Naive thymus-derived CD8-positive, alpha-beta T cell (primary cell): ENCODE measurements at places on chromosomes 6 and 20. TPM values are rescaled to one million over a fixed set of nuclear protein-coding genes. Genes with fewer than 3 reads are reported as not detected.

GRCh38 chr20:16428112-16428511 lies 145.1 kb downstream of the KIF16B start:
- no peak for DNase-seq

GRCh38 chr6:169979873-169980432 lies 228.5 kb downstream of the ERMARD start:
- DNase-seq, result no peak

- peak; percentile 66 for DNase-seq
Observed at GRCh38 chr6:36599791-36600209, 5.6 kb downstream of the SRSF3 start.

- DNase-seq, result no peak
Observed at GRCh38 chr6:50289366-50289765, 239.6 kb upstream of the DEFB112 start.

GRCh38 chr20:6583134-6583738 lies 184.2 kb upstream of the BMP2 start:
- DNase-seq, result no peak

GRCh38 chr6:680251-680650 lies 12.7 kb downstream of the EXOC2 start:
- no peak for DNase-seq

DNA sequence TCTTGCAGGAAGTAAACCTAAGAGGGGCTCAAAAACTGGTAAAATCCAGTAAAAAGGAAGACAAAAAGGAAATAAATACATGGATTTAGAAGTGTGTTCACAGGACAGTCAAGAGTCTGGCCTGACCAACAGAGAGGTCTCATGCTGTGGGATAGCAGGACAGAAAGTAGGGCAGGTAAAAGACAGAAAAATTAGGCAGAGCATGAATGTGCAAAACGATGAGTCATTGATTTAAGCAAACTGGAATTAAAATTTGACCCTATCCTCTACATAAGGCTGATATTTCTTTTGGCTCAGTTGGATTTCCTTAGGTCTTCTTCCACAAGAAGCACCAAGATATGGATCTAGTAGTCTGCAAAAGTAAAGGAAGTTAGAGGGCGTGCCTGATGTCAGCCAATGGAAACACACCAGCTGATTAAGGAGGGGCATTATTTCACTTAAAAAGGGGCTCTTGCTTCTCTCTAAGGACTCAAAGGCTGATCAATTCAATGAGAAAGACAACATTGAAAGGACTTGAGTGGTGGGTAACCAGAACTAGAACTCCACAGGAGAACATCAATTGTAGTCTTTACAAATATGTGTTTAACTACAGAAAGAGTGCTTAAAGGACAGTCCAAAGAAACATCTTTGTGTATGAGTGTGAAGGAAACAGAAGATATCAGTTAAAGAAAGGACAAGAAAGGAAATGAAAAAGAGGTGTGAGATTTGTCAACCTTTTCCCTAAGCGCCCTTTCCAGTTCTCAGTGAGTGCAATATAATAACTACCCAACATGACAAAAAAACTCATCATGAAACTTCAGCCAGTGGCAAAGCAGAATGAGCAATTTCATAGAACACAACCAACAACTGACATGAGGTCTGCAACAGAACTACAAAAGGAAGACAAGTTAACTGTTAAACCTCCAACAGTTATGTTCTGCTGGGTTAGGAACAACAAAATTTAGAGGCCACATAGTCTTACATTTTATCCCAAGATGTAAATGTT lies 19.4 kb upstream of the MYB start:
- no peak for DNase-seq

DNA sequence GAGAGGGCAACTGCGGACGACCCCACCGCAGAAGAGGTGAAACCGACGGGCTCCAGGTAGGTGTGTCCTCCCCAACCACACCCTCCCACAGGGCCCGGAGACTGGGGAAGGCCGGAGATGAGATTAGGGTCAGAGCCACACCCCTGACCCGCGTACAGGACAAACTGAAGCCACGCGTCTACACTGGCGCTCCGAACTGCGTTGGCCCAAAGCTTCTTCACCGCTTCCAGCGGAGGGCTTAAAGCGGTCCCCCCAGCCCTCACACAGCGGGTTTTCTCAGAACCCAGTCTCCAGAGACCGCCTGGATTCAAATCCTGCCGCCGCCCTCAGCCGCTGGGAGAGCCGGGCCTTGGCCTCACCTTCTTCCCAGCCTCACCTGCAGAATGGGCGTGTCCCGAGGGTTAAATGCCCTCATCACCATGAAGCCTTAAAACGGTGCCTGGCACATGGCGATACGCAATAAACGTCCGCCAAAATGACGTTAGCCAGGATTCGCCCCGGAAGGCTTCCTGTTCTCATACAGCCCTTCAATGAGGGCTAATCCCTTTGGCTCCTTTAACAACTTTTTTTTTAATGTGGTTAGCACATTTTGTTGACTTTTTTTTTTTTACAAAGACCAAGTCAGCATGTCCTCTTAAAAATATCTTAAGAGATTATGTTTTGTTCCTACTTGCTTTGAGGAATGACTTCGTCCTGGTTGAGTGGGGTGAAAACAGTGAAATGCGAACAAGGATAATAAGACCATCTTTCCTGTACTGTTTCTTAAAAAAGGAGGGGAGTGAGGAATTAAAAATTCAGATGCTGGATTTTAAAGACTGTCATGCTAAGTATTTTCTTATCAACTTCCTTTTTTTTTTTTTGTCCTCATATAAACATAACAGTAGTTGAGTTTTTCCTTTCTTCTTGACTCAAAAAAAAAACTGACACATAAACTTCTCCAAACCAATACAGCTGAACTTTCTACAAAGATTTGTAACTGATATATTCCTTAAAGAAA lies 15.1 kb upstream of the ZNF217 start:
- peak; percentile 22 for DNase-seq

DNA sequence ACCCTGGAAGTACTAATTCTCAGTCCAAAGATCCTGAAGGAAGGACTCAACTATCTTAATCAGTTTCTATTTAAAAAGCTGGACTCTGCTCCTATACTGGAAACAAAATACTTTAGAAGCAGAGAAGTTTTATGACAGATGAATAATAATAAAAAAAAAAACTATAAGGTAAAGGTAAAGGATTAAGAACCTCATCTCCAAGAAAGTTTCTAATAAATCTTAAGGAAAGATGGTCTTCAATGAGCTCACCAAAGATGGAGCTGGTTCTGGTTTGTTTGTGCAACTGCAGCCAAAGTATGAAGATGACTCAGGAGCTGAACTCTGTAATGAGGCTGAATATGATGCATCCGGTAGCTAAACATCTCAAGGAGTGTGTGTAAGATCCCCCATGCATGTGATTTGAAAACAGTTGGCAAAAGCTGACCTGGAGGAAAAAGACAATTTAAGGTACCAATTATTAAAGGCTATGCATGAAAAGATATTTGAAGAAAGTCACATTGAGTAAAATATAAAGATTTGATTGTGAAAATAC lies 25.2 kb downstream of the MED23 start:
- no peak for DNase-seq

DNA sequence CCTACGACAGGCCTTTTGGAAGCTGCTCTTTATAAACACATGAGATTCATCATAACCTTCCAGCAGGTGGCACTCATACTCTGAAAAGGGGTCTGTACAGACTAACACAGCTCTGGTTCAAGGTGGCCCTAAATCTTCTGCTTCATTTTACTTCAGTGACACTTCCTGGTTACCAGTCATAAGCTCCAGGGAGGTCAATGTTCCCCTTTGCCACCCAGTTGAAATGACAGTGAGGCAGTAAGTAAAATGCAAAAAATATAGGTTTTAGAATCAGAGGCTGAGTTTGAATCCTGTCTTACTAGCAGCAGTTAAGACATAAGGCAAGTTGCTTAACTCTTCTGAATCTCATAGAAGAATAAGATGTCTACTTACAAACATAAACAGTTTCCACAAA lies 132.8 kb downstream of the CDK19 start:
- no peak for DNase-seq

DNA sequence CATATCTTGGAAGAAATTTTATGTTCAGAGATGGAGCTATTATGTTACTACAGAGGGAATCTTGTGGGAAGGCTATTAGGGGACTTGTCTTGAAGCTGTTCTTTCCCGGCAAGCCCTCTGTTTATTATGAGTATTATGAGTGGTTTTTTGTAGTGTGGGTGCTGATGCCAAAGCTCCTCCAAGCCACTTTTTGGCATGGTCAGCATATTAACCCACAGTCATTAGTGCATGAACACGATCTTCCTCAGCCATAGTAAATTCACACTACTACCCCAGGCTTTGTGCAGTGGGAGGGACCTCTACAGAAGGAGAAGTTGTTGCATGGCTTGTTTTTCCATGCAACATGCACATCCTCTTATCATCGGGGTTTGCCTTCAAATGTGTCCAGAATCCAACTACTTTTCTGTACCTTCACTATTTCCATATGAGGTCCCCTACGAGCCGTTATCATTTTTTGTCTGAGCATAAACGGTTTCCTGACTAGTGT lies 6.5 kb upstream of the BMP6 start:
- DNase-seq, result no peak

DNA sequence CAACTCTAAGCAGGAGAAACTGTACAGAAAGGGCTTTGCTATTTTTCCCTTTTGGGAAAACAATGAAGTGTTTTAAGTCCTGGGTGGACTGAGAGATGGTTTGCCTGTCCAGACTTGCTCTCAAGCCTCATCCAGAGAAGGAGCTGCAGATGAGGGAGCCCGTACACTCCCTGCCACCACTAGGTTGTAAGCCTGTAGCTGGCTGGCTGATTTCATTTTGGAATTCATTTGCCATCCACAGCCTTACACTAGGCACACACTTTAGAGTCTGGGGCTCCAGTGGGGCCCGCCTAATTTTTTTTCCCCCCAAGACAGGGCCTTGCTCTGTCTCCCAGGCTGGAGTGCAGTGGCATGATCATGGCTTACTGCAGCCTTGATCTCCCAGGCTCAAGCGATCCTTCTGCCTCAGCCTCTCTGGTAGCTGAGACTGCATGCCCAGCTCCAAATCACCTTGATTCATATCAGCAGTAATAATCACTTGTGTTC lies 28.4 kb downstream of the POFUT1 start:
- no peak for DNase-seq

DNA sequence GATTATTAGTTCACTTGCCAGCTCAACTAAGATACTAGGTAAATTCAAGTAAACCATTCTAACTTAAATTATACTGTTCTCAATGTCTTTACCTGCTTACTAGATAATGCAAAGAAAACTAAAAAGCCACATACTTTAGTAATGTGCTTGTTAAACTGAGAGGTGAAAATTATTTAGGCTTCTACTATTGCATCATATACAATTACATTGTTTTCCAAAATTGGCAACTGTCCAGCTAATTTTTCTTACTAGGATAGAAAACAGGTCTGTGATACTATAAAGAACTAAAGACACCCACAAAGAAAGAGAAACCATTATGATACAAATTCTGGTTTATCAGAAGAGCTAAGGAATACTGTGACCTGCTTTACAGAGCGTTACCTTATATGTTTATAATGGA lies 45.6 kb upstream of the ALDH8A1 start:
- no peak for DNase-seq

- DNase-seq, result no peak
Observed at GRCh38 chr6:138477913-138478539, 21.3 kb downstream of the NHSL1 start.

- DNase-seq, result no peak
Observed at GRCh38 chr6:51004380-51004779, 185.7 kb downstream of the TFAP2B start.

DNA sequence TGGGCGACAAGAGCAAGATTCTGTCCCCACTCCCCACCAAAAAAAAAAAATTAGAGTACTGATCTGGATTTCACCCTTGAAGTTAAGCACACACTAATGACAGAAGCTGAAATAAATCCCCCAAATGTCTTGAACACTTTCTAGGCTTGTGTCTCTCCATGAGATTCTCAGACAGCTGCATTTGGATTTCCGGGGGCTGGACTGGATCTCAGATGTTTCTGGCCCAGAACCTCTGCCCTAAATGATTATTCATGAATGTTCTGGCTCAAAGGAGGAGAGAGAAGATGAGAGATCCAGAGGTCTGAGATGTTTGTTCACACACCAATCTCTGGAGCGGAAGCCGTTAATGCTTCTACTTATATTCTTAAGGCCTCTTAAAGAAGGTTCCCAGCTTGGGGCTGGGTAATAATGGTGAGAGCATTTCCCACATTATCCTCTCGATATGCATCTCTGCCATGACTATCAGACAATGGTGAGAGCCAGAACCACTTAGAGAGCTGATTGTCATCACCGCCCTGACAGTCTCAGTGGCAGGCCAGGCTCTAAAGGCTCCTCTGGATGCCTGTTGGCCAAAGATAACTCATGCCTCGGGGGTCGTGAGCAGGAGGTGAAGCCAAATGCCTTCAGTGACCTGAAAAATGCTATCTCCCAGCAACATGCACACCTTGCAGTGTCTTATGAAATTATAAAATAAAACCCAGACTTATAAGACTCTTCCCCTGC lies 127.9 kb upstream of the AGPAT4 start:
- DNase-seq, result no peak

Gene KCNK17
- not detected for total RNA-seq

Gene PRIM2
- 15.1 TPM for total RNA-seq

Gene BTN1A1
- total RNA-seq, result not detected

Gene GJA1
- total RNA-seq, result not detected

Gene PRRC2A
- total RNA-seq, result 227 TPM

Gene SMPDL3A
- total RNA-seq, result not detected

Gene FRK
- total RNA-seq, result 0.08 TPM

Gene TRAPPC3L
- not detected for total RNA-seq
